Neural progenitor cell (in vitro differentiated cells): ENCODE measurements at places on chromosomes 3 and 15. TPM values are rescaled to one million over a fixed set of nuclear protein-coding genes. Genes with fewer than 3 reads are reported as not detected.

DNA sequence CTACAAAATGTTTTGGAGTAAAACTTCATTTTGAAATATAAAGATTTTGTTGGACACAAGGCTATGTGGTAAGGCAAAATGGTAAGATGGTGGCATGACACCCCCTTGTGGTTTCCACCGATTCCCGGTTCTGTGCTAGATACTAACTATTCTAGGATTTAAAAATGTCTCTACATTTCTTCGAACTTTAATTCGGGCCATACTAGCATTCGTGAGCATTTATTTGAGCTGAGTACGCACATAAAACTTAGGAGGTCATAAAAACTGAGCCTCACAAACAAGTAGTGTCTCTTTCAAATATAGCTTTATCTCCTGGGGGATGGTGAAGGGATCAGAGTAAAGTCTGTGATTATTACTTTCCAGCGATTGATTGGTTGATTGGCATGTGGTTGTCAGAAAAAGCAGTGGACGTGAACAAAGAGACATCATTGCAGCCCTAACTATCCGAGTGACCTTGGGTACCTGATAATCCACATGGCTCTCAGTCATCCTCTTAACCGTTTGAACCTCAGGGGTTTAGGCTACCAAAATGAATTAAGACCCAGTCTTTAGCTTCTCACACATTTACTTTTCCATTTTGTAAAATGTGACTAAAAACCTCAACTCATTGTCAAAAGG lies 1.1 kb upstream of the ZNF639 start:
- peaks cover 14% of the 10 kb centered on the region for H3K4me1 ChIP-seq
- DNase-seq: peak; percentile 42
- no peak overlapping the region for H3K27ac ChIP-seq

GRCh38 chr15:76253691-76254473 lies 57.4 kb downstream of the ETFA start:
- H3K4me3 ChIP-seq: no peak overlapping the region
- H3K36me3 ChIP-seq: no peaks in the 10 kb centered on the region
- peak overlapping the region; percentile 0 for H3K27ac ChIP-seq
- DNase-seq: peak; percentile 15
- H3K27me3 ChIP-seq: no peaks in the 10 kb centered on the region
- peaks cover 10% of the 10 kb centered on the region for H3K4me1 ChIP-seq

- H3K36me3 ChIP-seq: no peaks in the 10 kb centered on the region
- H3K4me1 ChIP-seq: no peaks in the 10 kb centered on the region
- DNase-seq: no peak
- H3K4me3 ChIP-seq: no peak overlapping the region
Observed at GRCh38 chr15:100537331-100537730, 8.6 kb upstream of the CERS3 start.

DNA sequence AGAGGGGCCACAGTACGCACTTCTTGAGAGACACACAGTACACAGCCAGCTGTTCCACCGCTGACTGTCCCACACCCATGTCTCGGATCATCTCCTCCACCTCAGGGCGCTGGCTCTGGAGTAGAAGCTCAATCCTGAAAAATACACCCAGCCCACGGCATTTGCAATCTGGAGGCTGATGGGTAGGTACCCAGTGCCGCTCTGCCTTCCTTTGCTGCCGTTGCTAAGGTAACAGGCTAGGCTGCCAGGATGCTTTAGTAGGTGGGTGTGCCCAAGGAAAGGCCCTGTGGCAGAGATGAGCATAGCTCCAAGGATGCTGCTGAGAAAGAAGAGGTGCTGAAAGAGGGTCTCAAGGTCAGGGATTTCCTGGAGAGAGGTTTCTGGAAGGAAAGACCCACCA lies 14.6 kb downstream of the TRAIP start:
- no peak overlapping the region for H3K4me3 ChIP-seq
- no peaks in the 10 kb centered on the region for H3K4me1 ChIP-seq
- DNase-seq: no peak
- H3K36me3 ChIP-seq: no peaks in the 10 kb centered on the region
- no peaks in the 10 kb centered on the region for H3K27me3 ChIP-seq
- no peak overlapping the region for H3K27ac ChIP-seq

DNA sequence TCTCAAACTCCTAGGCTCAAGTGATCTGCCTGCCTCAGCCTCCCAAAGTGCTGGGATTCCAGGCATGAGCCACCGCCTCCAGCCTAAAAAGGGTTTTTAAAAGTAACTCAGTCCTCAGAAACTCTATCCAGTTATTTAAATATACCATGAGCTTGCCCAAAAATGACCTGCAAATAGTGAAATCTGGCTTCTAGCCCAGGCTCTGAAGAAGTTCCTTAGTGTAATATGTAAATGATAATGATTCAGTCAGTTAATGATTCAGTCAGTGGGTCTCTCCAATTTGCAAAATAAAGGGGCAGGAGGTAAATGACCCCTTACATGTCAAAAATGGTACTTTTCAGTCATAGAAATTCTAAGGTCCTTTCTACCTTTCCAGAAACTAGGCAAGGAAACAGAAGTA lies 28.8 kb downstream of the LRRC2 start:
- no peak overlapping the region for H3K4me3 ChIP-seq
- no peak for DNase-seq
- no peaks in the 10 kb centered on the region for H3K36me3 ChIP-seq
- no peaks in the 10 kb centered on the region for H3K27me3 ChIP-seq
- H3K4me1 ChIP-seq: no peaks in the 10 kb centered on the region

- no peaks in the 10 kb centered on the region for H3K27me3 ChIP-seq
- no peaks in the 10 kb centered on the region for H3K36me3 ChIP-seq
- no peak overlapping the region for H3K4me3 ChIP-seq
- DNase-seq: no peak
- peaks cover 4% of the 10 kb centered on the region for H3K4me1 ChIP-seq
Observed at GRCh38 chr3:52188556-52188955, 9.4 kb upstream of the ALAS1 start.

DNA sequence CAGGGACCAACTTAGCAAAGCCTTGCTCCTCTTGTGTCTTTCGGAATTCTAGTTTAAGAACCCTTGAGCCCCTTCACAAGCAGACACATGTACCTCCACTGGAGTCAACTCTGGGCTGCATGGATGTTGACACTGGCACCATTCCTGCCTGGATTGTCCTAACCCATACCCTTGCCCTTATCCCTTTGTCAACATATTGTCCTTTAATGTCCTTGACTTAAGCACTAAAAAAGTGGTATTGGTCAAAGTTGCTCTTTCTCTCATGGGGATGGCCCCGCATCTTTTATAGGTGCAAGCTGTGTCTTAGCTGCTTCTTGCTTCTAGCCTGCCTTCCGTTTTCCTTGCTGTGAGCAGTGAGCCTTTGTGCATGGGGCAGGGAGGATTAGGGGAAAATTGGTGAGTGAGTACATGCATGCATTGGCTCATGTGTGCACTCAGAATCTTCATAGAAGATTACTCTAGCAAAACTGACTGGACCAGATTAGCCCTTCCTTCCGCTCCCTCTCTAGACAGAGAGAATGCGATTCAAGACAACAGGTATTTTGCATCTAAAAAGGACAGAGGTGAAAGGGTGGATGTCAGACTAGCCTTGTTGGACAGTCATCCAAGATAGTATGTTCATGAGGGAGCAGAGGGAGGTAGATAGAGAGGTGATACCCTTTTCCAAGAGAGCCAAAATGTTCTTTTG lies 42.4 kb downstream of the TGFBR2 start:
- DNase-seq: no peak
- no peak overlapping the region for H3K27ac ChIP-seq
- H3K27me3 ChIP-seq: no peaks in the 10 kb centered on the region

DNA sequence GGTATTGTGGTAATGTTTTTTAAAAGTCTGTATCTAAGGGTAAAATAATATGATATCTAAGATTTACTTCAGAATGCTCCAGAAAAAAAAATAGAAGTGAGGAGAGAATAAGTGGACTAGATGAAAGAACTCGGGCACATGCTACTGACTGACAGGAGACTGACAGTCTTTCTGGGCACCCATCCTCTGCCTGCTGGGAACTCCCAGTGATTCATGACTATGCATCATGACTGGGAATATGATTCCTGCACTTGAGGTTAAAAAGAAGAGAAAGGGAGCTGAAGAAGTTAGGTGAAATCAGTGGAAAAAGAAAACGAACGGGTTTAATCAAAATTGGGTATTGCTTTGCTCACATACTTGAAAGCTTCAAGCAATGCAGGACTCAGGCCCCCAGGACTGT lies 35.7 kb upstream of the SPSB4 start:
- H3K27me3 ChIP-seq: peaks cover 9% of the 10 kb centered on the region
- H3K4me1 ChIP-seq: no peaks in the 10 kb centered on the region
- no peak overlapping the region for H3K4me3 ChIP-seq
- H3K36me3 ChIP-seq: no peaks in the 10 kb centered on the region
- DNase-seq: no peak
- no peak overlapping the region for H3K27ac ChIP-seq

DNA sequence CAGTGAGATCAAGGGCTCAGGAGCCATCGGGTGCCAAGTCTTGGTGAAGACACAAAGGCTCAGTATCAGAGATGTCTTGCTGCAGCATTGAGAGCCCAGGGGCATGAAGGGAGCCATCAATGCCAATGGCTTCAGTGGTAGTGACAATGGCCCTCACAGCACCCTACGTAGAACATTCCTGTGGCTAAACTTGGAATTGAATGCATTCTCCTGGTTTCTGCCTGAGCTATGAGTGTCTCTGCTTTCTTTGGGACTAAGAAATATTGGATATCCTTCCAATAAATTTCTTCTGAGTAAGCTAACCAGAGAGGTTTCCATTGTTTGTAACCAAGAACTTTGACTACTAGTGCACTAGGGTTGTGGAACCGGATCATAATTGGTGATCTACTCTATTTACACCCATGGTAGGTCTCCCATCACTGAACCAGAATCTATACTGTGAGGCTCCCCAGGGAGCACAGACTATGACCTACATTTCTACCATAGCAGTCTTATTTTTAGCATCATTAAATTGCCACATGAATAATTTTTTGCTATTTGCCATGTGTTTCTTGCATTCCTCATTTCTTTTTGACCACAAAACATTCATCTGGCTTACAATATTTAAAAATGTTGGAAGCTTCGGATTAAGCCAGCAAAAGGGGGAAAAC lies 31.6 kb upstream of the PDZRN3 start:
- H3K36me3 ChIP-seq: no peaks in the 10 kb centered on the region
- H3K27me3 ChIP-seq: no peaks in the 10 kb centered on the region
- no peak overlapping the region for H3K27ac ChIP-seq
- H3K4me3 ChIP-seq: no peak overlapping the region

- no peak overlapping the region for H3K27ac ChIP-seq
- no peaks in the 10 kb centered on the region for H3K27me3 ChIP-seq
- H3K4me3 ChIP-seq: no peak overlapping the region
- no peak for DNase-seq
Observed at GRCh38 chr3:158508481-158508880, 62.5 kb upstream of the MLF1 start.

The MFAP1 gene
- total RNA-seq: 42.4 and 47.3 TPM in 2 replicates

The ALPK3 gene
- 5.4 and 9.5 TPM in 2 replicates for total RNA-seq

The P2RY1 gene
- total RNA-seq: 3.0 and 3.9 TPM in 2 replicates

The GOLGA8S gene
- not detected in 2 replicates for total RNA-seq

The SLC25A36 gene
- 154 and 203 TPM in 2 replicates for total RNA-seq

The ZDHHC23 gene
- 1.7 and 2.4 TPM in 2 replicates for total RNA-seq
